ENCODE measurements at places on chromosomes 5 and 9. TPM values are rescaled to one million over a fixed set of nuclear protein-coding genes. Genes with fewer than 3 reads are reported as not detected.

DNA sequence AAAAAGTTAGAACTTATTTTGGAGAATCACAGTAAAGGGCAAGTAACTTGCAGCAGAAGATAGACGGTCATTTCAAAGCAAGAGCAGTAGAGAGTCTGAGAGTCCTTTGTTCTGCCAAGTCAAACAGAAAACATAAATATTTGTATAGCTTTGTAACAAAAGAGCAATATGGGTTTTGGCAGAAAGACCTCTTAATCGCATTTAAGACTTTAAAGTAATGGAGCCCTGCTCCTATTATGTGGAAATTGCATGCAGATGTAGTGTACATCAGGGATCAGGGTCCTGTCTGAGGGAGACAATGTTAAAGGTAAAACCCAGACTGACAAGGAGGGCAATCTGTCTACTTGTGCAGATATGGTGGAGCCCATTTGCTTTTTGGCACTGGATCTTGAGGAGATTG is 87.2 kb downstream of the PGM5 start:
- no peak for DNase-seq

DNA sequence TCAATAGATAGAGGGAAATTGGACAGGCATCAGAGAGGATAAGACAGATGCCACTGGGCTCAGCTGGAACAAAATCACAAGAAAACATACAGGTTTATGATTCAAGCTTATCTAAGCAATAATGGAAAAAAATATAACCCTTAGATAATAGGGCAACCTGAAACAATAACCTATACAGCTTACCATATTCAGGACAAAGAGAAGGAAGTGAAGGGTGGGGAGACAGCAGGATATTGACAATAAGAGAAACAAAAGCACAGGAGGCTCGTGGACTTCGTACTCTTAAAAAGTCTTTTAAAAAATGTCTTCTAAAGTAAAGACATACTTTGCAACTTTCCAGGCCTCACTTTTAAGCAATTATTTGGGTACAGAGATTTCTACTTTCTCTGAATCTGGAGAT is 225.3 kb downstream of the NTRK2 start:
- DNase-seq = no peak

The TLR4 gene
- total RNA-seq = 0.05 TPM

GRCh38 chr5:9737265-9737664 is 107.1 kb upstream of the TAS2R1 start:
- DNase-seq = no peak

GRCh38 chr9:114289571-114290481 is 33.1 kb upstream of the ORM1 start:
- DNase-seq = no peak

GRCh38 chr5:38835887-38836286 is 9.9 kb upstream of the OSMR start:
- DNase-seq = no peak

The GAPT gene
- not detected for total RNA-seq

The GALNT10 gene
- 15.9 TPM for total RNA-seq

The PCDHGA8 gene
- 2.1 TPM for total RNA-seq

The PGM5 gene
- total RNA-seq = 0.16 TPM

- DNase-seq = no peak
These were observed at the start of gene OMD for GRCh38 chr9:92424340-92424739. Gene OMD, minus strand, starts transcription at chr9:92424471. Its CDS starts 6,913 bp downstream, at chr9:92417558.

- DNase-seq = no peak
These were observed 73.0 kb upstream of the MPDZ start for GRCh38 chr9:13352451-13352979.

DNA sequence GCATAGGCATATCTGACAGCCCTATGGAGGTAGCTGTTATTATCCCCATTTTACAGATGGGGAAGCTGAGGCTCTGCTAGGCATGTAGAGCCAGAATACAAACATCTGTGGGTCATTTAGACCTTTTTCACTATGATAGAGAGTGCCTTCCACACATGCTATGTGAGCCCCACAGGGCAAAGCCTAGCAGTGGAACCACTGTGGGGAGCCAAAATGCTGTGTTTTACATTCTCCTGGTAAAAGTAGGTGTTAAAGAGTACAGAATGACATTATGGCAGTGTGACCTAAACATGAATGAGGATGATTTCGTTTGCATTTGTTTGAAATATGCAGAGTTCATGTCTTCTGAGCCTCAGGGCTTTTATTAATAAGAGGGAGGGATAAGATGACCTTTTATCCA is 265.2 kb downstream of the MAST4 start:
- DNase-seq = no peak

DNA sequence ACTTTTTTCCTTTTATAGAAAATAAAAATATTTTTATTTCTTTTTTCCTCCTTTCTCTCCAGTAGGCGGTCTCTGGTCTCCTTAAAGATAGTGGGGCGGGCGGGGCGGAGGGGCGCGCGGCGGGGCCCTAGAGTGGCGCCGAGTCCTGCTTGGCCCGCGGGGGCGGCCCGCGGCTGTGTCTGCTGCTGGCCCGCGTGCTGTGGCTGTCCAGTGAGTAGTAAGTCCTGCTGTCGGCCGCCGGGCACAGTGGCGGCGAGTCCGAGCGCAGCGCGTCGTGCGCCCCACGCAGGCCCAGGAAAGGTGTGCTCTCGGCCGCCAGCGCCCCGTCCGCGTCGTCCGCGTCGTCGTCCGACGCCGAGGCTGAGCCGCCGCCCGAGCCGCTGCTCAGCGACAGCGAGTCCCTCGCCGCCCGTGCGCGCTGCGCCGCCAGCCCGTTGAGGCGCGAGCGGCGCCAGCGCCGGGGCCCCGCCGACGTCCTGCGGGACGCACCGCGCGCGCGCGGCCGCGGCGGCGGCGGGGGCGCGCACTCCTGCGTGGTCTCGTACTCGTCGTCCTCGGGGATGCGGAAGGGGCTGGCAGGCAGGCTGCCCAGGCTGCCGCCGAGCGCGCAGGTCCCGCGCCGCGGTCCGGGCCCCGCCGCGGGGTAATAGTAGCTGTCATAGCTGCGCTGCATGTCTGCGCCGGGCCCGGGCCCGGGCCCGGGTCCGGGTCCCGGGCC is 52.3 kb downstream of the PSD2 start:
- peak; percentile 64 for DNase-seq

The C9orf153 gene
- not detected for total RNA-seq

DNA sequence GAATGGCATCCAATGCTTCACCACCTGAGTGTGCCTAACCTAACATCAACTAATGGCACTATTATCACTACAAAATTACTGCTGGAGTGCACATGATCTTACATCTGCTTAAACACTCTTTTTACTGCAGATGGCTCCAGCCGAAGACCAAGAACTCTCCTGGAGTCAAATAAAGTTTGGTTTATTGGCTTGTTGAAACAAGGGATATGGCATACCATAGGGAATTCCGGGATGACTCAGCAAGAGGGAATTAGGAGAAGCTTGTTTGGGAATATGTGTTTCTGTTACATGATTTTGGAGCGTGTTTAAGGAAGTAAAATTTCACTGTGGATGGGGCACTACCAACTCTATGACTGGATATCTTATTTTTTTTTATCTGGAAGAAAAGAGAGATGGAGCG is 872.6 kb downstream of the DTWD2 start:
- DNase-seq = no peak

DNA sequence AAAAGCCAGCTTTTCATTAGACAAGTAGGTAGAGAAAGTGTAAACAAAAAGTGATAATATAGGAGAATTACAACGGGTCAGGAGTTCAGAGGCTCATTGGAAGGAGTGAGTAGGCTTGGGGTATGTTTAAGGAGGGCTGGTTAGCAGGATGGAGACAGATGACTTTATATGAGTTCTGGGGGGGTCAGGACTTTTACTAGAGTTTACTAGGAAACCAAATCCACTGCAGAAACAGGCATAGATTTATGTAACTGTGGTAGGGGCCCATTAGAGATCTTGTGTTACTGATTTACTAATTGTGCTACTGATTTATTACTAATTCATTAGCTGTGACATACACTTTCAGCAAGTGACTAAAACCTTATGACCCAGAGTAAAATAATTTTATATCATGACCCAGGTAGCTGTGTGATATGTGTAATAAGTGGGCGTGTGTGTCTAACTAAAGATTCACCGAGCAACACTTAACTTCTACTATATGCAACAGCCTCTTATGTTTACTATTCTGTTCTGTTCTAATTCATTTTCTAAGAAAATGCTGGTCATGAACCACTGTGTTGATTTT is 73.5 kb downstream of the IQGAP2 start:
- DNase-seq = no peak

GRCh38 chr9:85541876-85542275 is 199.9 kb downstream of the AGTPBP1 start:
- DNase-seq = no peak

The WDR31 gene
- 0.46 TPM for total RNA-seq

GRCh38 chr9:101037430-101037829 is 8.9 kb downstream of the PLPPR1 start:
- no peak for DNase-seq

GRCh38 chr5:178462816-178463215 is 127.4 kb downstream of the COL23A1 start:
- DNase-seq = no peak

GRCh38 chr5:91357806-91358205 is 25.3 kb downstream of the ARRDC3 start:
- no peak for DNase-seq

GRCh38 chr9:131056781-131057506 is 39.4 kb upstream of the AIF1L start:
- DNase-seq = no peak

GRCh38 chr9:99489060-99489413 is 267.0 kb downstream of the SEC61B start:
- no peak for DNase-seq

DNA sequence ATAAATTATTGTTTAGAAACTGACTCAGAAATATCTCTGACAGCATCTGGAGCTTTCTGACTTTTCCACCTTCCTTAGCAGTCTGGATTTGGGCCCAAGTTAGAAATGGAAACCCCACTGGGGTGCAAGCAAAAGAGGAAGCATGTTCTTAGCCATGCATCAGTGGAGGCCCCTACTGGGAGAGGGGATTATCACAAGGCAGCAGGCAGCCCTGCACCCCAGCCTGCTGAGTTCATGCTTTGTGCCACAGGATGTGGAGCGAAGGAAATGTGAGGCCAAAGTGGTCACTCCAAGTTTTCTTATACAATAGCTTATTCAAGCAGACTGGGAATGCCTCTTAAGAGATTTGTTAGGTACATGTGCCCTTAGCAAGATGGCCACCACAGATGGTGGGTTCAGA is 146.5 kb upstream of the TLX3 start:
- DNase-seq = peak; percentile 67

The IFNK gene
- not detected for total RNA-seq

The ANKRD34B gene
- total RNA-seq = 3.6 TPM

DNA sequence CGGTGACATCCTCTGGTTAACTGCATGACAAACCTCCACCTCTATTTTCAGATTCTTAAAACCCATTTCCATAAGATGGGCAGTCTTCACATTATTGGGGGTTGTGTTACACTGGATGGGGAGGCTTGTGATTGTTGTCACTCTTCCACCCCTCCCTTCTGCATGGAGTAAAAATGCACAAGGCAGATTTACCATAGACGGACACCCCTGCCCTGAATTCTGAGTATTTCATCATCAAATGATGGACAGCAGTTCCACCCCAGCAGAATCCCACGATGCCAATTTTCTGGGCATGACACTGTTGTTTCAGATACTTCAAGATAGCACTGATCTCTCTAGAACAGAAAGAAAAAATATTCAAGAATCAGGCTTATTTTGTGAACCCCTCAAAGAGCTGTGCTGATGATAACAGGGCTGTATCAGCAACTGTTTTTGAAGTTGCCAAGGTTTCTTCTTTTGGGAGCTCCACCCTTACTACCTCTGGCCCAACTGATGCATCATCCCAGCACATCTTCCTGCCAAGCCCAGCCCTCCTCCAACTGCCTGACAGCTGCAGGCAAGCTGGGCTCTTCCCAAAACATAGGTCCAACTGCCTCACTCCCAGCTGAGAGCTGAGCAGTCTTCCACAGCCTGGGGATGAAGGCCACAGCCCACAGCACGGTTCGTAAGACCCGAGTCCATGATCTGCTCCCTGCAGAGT is 21.4 kb downstream of the CMBL start:
- no peak for DNase-seq

DNA sequence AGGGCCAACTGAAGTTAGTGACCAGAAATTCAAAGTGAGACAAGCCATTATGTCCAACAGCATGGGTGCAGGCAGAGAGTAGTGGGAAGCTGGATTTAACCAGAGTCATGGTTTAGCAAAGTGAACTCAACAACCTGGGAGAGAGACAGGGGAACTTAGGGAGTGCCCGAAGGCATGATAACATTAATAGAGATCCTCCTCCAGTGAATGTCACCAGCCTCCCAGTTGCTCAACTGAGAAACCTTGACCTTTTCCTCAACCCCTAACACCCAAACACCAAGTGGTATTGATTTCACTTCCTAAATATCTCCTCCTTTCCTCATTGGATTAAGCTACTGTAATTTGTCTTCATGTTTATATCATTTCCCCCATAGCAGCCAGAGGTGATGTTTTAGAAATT is 42.6 kb downstream of the HMGCS1 start:
- DNase-seq = no peak

The LIX1 gene
- total RNA-seq = not detected

The NFIB gene
- 12.5 TPM for total RNA-seq

GRCh38 chr5:54691656-54692055 is 174.1 kb downstream of the SNX18 start:
- no peak for DNase-seq

The IL3 gene
- total RNA-seq = not detected

The ECSCR gene
- total RNA-seq = 2.7 TPM

DNA sequence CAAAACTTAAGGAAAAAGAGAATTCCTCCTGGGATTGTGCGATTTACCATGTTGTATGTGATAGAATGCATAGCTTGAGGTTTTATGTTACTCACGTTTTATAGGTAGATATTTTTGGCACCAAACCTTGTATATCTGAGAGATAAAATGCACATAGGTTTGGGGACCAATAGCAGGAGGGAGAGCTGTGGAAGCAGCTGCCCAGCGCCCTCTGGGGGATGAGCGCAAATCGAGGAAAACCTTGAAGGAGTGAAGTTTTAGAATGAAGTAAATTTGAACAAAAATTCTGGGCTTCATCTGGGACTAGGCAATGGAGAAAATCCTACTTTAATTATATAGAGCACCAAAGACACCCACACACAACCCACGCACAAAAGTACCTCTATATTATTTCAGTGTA is 197.0 kb downstream of the ADCY2 start:
- DNase-seq = peak; percentile 48

The CDKN2B-AS1 gene
- total RNA-seq = 0.21 TPM

- DNase-seq = no peak
These were observed 12.2 kb upstream of the ERMP1 start for GRCh38 chr9:5845157-5845531.

DNA sequence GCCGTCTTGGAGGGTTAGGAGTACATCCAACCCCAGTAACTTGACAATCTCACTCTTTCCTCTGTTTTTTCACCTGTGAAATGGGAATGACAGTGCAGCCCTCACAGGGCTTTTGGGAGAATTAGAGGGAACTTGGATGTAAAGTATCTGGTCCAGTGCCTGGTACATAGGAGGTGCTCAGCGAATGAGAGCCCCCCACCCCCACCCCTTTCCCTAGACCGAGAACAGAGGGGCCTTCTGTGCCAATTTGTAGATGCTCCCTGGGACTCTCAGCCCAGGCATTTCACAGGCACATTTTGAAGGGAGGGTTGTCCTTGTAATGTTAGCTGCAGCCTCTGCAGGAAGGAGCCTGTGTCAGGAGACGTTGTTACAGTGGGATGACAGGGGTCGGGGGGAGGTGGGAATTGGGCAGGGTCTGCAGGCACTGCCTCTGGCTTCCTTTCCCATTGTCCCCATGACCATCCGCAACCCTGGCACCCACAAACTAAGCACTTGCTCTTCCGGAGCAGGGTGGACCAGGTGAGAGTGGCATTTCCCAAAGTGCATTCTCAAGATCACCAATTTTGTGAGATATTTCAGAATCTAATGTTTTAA is 47.0 kb downstream of the AMBP start:
- no peak for DNase-seq

The DDX46 gene
- total RNA-seq = 91.4 TPM

The KCNV2 gene
- not detected for total RNA-seq
